ENCODE measurements at places on chromosomes 11 and 22.
A peak's percentile ranks its signal among the peaks of the same experiment; 100 is the strongest.

- DNase-seq = no peak
Measured at GRCh38 chr11:72758690-72759389, 6.6 kb upstream of the ARAP1 start.

DNA sequence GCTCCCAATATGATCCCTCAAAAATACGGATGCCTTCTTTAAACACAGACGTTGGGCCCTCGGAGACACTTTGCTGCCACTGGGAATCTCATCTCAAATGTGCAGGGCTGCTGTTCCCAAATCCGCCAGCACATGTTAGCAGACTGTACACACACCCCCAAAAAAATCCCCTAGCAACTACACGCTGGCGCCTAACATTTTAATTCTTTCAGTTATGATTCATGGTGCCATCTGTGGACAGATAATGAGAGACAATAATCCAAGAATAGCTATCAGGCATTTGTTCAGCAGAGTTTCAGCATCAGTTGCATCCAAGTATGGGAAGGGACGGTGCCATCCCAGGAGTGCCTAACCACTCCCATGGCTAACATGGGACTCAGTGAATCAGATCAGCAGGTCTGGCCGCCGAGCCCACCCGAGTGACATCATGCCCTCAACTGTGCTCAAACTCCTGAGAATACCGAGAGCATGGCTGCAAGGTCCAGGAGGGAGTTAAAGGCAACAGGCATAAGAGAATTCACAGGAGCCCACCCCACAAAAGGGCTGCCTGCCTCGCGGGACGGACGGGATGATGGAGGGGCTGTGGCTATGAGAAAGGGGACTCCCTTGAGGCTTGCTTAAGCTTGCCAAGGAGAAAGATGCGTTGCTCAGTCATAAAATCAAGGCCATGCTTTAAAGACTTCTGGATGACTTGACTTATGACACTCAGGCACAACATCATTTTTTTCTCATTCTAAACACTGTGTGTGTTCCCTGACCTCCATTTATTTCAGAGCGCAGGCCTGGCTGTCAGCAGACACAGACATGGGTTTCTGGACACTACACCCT is 337.0 kb downstream of the SHANK2 start:
- no peak for DNase-seq

- DNase-seq = peak; percentile 36
Measured at GRCh38 chr11:71977743-71978418, 20.8 kb upstream of the IL18BP start.

GRCh38 chr11:110479108-110480101 is 49.7 kb downstream of the FDX1 start:
- no peak for DNase-seq

DNA sequence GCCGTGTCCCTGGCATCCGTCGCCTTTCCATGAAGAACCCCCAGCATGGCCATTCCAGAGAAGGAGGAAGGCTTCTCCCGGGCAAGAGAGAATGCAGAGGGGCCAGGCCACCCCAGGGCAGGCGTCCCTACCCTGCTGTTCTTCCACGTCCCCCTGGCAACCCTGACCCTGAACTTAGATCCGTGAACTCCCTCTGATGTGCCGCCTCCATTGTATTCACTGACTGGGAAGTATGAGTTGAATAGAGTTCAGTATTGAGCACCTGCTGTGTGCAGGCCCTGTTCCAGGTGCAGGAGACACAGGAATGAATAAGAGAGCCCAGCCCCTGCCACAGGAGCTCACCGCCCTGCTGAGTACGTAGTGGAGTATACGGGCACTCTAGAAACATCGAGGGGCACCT is 29.1 kb upstream of the RELT start:
- no peak for DNase-seq

- DNase-seq = no peak
Measured at GRCh38 chr11:128450882-128451651, 136.3 kb downstream of the ETS1 start.

DNA sequence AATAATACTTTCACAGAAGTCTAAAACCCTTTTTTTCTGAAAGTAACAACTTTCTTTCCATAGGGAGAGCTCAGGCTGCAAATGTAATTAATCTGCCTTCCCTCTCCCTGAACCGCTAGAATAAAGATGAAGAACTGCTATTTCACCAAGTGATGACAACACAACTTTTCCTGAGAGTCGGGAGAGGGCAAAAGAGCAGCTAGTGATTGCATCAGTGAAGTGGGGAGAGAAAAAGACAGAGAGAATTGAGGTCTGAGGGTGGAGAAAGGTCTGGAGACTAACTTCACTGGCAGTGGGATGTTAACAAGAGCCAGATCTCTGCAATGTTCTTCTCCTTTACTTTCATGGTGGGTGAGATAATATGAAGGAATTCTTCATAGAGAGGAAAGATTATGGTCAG is 10.9 kb upstream of the MPEG1 start:
- no peak for DNase-seq

GRCh38 chr11:116694349-116694725 is 78.5 kb downstream of the BUD13 start:
- no peak for DNase-seq

- DNase-seq = no peak
Measured at GRCh38 chr11:118434553-118435289, 1.6 kb upstream of the KMT2A start.

- peak; percentile 49 for DNase-seq
Measured at GRCh38 chr22:42649246-42650099, at the start of gene CYB5R3. CYB5R3 (minus strand) TSS chr22:42649392; CDS start chr22:42649315, 77 bp downstream.

- no peak for DNase-seq
Measured at GRCh38 chr11:111419181-111419580, 40.1 kb upstream of the POU2AF1 start.

- DNase-seq = no peak
Measured at GRCh38 chr11:57210781-57211180, 26.3 kb downstream of the APLNR start.

GRCh38 chr11:12508151-12508751 is 130.9 kb downstream of the PARVA start:
- no peak for DNase-seq

- no peak for DNase-seq
Measured at GRCh38 chr22:19747551-19747950, 13.0 kb upstream of the TBX1 start.

GRCh38 chr11:62680825-62681240 is 2.0 kb upstream of the UBXN1 start:
- no peak for DNase-seq

DNA sequence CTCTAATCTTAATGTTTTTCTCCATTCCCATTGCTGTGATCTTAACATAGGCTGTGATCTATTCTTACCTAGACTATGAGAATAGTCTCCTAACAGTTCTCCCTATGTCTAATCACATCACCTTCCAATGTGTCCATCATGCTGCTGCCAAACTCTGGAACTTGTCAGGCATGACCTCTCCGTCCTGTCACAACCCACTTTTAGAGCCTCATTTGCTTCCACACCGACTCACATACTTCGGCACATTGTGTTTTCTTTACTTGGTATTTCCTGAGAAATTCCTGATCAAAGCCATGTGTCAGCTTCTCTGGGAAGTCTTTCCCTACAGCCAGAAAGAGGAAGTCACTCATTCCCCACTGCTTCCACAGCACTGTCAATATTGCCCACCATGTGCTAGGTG is 40.5 kb upstream of the BIRC3 start:
- DNase-seq = no peak

GRCh38 chr11:46718155-46719019 is 626 bp upstream of the F2 start:
- DNase-seq = no peak

GRCh38 chr11:12076840-12077534 is 33.4 kb upstream of the MICAL2 start:
- no peak for DNase-seq

GRCh38 chr11:84922212-84922805 is 704.8 kb downstream of the DLG2 start:
- no peak for DNase-seq

DNA sequence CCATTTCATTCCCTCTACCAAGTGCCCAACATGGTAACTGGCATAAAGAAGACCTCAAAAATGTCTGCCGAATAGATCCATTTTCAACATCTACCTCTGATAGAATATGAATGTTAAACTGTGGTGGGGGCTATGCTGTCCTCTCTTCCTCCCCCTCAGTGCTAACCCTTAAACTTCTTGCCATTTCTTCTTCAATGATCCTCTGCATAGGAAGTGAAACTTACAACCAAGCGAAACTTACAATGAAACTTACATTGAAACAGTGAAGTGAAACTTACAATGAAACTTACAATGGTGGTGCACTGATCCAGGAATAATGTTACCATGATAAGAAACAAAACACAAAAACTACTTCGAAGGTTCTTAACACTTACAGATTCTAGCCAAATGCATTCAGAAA is 4.7 kb downstream of the RTCB start:
- DNase-seq = no peak

DNA sequence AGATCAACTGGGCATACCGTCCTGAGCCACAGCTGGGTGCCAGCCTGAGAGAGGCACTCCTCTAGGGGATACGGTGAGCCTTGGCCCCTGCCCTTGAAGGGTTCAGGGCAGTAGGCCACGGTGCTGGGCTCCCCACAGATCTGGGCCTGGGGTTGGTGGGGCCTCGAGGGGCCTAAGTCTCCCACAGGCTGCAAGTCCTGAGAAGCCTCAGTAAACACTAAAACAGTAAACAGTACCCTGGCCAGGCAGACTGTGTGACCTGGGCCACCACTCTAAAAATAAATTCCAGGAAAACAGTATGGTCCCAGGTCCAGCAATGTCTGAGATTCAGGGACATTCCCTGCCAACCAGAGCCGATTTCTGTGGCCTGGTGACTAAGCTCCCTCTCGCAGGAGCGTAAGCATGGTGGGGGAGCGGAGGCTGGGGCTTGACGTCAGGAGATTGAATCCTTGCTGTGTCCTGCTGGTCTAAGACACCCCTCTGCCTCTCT is 2.3 kb upstream of the RHOD start:
- DNase-seq = no peak

DNA sequence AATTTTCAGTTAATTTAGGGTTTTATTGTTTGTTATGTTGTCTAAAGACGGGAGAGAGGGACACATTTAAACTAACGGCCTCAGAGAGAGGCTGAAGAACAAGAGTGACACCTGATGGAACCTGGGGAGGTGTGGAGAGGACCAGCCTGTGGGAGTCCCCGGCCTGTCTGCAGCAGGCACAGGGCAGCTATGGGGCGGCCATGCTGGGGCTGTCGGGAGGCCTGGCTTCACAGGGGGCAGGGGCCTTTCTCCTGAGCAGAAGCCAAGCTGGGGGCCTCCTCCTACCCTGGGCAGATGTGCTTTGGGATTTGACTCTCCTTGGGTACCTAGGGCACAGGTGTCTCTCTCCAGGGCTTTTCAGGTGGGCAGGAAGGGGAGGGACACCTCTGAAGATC is 21.9 kb downstream of the RELT start:
- DNase-seq = no peak

DNA sequence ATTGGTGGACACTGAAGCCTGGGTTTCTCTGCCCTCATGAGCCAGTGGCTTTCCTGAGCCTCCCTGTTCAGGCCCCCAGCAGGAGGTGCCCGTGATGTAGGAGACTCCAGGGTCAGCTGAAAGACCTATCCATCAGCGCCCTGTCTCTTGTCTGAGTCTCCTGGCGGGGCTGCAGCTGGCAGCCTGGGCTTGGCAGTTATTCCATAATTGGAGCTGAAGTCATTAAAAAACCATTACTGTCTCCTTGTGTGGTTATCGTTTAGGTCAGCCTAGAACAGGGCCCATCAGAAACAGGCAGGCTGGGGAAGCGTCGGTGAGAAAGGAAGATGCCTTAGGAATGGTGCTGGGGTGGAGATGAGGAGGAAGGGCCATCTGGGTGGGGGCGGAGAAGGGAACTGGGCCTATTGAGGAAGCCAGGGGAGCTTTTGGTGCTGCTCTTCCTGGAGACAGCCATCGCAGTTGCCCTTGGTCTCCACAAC is 5.0 kb downstream of the TUB start:
- DNase-seq = no peak

GRCh38 chr11:9120664-9121468 is 29.5 kb upstream of the SCUBE2 start:
- no peak for DNase-seq

GRCh38 chr11:116693102-116693570 is 79.7 kb downstream of the BUD13 start:
- DNase-seq = no peak

DNA sequence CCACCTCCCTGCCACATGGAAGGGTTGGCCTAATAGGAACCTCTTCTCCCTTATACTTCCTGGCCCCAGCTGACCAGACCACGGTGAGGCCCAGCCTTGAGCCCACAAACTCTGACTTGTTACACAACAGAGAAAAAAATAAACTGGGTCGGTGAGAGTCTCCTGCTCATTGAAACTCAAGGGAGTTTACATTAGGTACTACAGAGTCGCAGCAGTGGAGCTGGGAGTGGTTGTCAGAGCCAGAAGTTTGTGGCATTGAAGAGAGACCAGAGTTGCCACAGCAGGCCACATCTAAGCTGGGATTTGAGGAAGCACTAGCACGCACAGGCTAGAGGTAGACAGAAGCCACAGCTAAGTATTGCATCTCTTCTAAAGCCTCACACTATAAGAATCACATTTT is 296.2 kb downstream of the DDX10 start:
- no peak for DNase-seq

DNA sequence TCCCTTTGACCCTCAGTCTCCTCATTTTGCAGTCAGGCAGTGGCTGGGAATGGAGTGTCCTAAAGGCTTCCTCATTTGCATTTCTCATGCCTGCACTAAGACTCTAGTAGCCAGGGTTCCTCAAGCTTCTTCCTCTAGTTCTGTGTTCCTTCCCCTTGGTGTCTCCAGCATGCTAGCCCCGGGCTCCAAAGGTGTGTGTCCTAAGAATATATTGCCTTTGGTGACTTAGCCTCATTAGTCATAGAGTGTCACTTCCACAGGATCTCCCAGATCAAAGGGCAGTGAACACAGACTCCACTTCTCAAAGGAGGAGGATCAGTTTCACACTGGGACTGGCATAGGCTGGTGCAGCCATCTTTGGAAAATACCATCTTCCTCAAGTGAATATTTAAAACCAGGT is 21.4 kb upstream of the ACER3 start:
- DNase-seq = no peak

DNA sequence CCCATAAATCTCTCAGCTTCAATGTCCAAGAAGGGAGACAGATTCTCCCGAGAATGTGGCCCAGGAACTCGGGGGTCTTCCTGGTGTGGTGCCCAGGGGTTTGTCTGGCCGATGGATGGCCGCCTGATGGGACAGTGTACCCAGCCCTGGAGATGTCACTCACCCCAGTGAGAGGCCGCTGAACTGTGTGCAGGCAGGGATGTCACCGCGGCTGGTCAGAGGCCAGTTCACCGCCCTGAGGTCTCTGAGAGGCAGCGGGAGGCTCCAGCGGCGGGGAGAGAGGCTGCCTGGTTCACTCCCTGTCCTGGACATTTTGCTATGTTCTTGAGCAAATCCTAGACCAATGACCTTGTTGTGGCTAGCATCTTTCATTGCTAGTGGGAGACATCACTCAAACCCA is 1349.5 kb downstream of the BRD1 start:
- no peak for DNase-seq

GRCh38 chr22:29654420-29654819 is 51.0 kb downstream of the NF2 start:
- no peak for DNase-seq

- DNase-seq = no peak
Measured at GRCh38 chr11:118379497-118379896, 20.1 kb downstream of the UBE4A start.

DNA sequence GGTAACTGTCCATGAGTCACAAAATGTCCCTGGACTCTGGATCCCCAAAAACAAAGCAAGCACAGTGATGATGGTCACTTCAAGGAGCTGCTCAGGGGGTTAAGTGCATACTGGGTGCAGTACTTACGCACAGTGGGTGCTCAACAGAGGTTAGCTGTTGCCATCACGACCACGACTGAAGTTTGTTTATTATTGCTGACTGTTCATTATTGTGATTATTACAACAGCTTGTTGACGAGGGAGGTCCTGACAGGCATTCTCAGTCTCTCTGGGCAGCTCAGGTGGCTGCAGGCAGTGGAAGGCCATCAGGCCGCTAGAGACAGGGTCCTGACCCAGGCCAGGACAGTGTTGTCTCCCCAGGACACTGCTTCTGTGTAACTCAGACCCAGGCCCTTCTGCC is 418.8 kb downstream of the SHANK2 start:
- DNase-seq = no peak
